Activated gamma-delta T cell (primary cell): ENCODE measurements at places on chromosomes 5 and 9.

- DNase-seq: no peak
These were observed 79.0 kb upstream of the RAI14 start for GRCh38 chr5:34576891-34577666.

GRCh38 chr5:67014957-67015400 is 181.6 kb downstream of the CD180 start:
- DNase-seq: no peak

GRCh38 chr5:78758169-78758839 is 109.7 kb upstream of the LHFPL2 start:
- no peak for DNase-seq

DNA sequence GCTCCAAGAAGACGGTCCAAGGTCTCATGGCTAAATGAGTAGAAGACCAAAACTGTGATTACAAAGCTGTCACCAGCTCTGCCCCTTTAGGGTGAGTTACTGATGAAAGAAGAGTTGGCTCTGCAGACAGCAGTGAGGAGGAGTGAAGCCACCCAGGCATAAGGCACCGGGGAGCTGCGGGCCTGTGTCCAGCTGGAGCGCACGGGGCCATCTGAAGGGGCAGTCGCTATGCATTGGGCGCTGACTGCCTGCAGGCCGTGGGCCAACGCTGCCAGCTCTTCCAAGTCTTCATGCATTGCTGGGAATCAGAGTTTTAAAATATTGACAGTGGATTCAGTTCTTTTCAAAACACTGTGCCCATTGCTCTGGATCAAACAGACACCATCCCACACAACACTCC is 70.3 kb downstream of the DAPK1 start:
- no peak for DNase-seq

DNA sequence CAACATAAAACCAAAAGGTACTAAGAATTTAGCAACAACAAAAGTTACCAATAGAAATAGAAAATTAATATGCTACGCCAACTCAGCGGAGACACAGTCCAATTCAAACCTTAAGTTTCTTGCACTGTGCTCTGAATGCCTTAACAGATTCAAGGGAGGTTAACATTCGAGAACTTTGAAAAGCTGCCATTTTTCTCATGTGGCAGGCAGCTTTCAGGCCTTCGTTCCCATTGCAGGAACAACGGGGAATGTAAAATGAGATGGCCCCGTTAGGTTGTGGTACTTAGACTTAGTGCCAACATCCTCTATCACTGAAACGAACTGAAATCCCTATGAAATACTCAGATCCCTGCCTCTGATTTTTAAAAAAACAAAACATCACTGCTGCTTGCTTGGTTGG is 22.4 kb downstream of the FNBP1 start:
- DNase-seq: no peak

DNA sequence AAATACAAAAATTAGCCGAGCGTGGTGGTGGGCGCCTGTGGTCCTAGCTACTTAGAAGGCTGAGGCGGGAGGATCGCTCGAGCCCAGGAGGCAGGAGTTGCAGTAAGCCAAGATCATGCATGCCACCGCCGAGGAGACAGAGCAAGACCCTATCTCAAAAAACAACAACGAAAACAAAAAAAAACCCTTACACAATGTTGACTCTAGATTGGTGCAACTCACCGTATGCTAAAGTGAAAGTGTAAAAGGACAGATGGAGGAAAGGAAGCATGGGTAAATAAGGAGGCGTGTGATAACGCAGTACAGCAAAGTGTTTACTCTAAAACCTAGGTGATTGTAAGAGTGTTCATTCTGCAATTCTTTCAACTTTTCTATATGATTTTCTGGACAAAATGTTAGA is 15.9 kb upstream of the RUFY1 start:
- DNase-seq: no peak

- DNase-seq: no peak
These were observed 57.7 kb downstream of the RETREG1 start for GRCh38 chr5:16558984-16559629.

DNA sequence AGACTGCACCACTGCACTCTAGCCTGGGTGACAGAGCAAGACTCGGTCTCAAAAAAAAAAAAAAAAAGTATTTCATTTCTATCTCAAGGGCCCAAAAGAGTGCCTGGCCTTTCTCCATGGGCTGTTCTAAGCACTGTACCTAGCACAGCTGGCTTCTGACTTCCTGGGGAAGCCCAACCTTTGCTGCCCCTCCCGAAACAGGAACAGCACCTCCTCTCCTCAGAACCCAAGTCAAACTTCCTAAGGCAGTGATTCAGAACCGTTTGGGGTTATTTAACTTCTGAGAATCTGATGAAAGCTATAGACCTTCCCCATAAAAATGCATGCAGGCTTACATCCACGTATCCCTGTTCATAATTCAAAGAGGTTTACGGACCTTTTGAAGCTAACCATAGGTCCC is 57.8 kb downstream of the NRG2 start:
- no peak for DNase-seq
